ENCODE measurements at places on chromosomes 6 and 20. TPM values are rescaled to one million over a fixed set of nuclear protein-coding genes. Genes with fewer than 3 reads are reported as not detected.

The CCN5 gene
- not detected for total RNA-seq

The HAO1 gene
- total RNA-seq = not detected

The SGK2 gene
- total RNA-seq = 8.0 TPM

The GUCA1A gene
- 4.4 TPM for total RNA-seq

The KIF25 gene
- 1.3 TPM for total RNA-seq

The PYGB gene
- total RNA-seq = 57.0 TPM

All from endodermal cell (in vitro differentiated cells).